ENCODE measurements at places on chromosomes 5 and 9. TPM values are rescaled to one million over a fixed set of nuclear protein-coding genes. Genes with fewer than 3 reads are reported as not detected.
A peak's percentile ranks its signal among the peaks of the same experiment; 100 is the strongest.

Gene SHISAL2B
- not detected for total RNA-seq

GRCh38 chr9:28272127-28272526, 698.8 kb upstream of the C9orf72 start:
- no peak overlapping the region for H3K4me3 ChIP-seq
- H3K27me3 ChIP-seq: no peaks in the 10 kb centered on the region
- DNase-seq: no peak
- H3K36me3 ChIP-seq: no peaks in the 10 kb centered on the region
- no peak overlapping the region for H3K27ac ChIP-seq

- H3K27ac ChIP-seq: peak overlapping the region; percentile 40
- peaks cover 44% of the 10 kb centered on the region for H3K4me1 ChIP-seq
- H3K4me3 ChIP-seq: no peak overlapping the region
- H3K36me3 ChIP-seq: no peaks in the 10 kb centered on the region
- no peak for DNase-seq
Measured at GRCh38 chr5:67187006-67187715, 9.4 kb downstream of the CD180 start.

GRCh38 chr5:71955723-71956122, 151.6 kb upstream of the MAP1B start:
- no peaks in the 10 kb centered on the region for H3K4me1 ChIP-seq
- H3K36me3 ChIP-seq: no peaks in the 10 kb centered on the region
- H3K27me3 ChIP-seq: peaks cover 2% of the 10 kb centered on the region
- no peak overlapping the region for H3K27ac ChIP-seq
- DNase-seq: no peak

DNA sequence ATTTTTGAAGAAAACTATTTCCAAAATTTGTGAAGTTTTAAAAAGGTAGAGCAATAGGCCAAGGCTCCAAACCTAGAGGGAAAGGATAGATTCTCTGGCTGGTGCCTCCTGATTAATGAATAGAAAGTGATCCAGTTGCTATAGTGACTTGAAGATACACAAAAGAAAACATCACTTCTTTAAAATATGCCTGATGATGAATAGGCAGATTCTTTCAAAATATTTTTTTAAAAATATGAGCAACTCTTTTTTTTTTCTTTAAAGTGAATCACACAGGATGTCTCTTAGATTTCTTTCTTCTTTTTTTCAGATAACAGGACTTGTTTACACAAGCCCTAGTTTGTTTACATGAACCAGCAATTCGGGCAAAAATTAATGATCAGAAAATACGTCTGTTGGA, 124.4 kb downstream of the RFK start:
- DNase-seq: no peak
- no peaks in the 10 kb centered on the region for H3K27me3 ChIP-seq
- H3K4me1 ChIP-seq: no peaks in the 10 kb centered on the region
- no peaks in the 10 kb centered on the region for H3K36me3 ChIP-seq
- no peak overlapping the region for H3K27ac ChIP-seq
- no peak overlapping the region for H3K4me3 ChIP-seq

DNA sequence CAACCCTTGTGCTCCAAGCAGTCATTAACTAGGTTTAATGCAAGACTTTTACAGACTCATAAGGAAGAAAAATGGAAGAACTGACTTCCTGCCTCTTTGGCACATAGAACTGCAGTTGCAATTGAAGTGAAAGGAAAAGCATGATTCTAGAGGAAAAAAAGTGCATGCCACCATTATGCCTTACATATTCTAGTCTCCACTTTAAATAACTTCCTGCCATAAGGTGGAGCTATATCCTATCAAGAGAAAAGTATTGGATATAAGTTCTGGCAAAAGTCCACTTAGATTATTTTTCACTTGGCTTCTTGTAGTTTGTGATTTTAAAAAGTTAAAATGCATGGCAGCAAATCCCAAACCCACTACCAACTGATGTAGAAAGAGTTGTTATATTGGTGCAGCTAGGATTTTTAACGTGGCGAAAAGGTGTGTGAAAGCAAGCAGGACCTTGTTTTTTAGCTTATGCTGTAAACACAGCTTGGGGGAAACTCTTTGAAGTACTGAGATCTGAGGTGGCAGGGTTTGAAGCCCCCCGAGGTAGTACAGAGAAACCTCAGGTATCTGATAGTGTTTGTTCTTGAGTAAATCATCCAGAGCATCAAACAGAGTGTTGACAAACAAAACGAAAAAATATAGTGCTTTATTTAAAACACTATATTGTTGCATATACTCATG, 117.9 kb downstream of the ANXA1 start:
- no peak overlapping the region for H3K27ac ChIP-seq
- peaks cover 3% of the 10 kb centered on the region for H3K27me3 ChIP-seq
- no peaks in the 10 kb centered on the region for H3K36me3 ChIP-seq
- H3K4me3 ChIP-seq: no peak overlapping the region
- H3K4me1 ChIP-seq: no peaks in the 10 kb centered on the region

Gene SLC6A19
- total RNA-seq: not detected
